ENCODE measurements at places on chromosomes 1 and 21. TPM values are rescaled to one million over a fixed set of nuclear protein-coding genes. Genes with fewer than 3 reads are reported as not detected.

The RIPPLY3 gene
- total RNA-seq, result 0.59 TPM

The FPGT gene
- 8.4 TPM for total RNA-seq

The NR5A2 gene
- total RNA-seq, result 2.4 TPM

The TRIM67 gene
- total RNA-seq, result 0.30 TPM

The EVA1C gene
- total RNA-seq, result 58.0 TPM

The SDCCAG8 gene
- total RNA-seq, result 38.4 TPM

The CR1L gene
- total RNA-seq, result not detected

The TNFAIP8L2 gene
- total RNA-seq, result not detected

The ZBTB8B gene
- total RNA-seq, result 0.01 TPM

The ACKR1 gene
- 0.05 TPM for total RNA-seq

The PLEKHN1 gene
- total RNA-seq, result 5.2 TPM

The CCDC28B gene
- total RNA-seq, result 2.2 TPM

The CRNN gene
- total RNA-seq, result not detected

The CHRNB2 gene
- 0.47 TPM for total RNA-seq

All from A549 treated with Hydrocortisone at 1 μM for 4 hours (cell line).